Activated CD8-positive, alpha-beta memory T cell treated with anti-CD3 and anti-CD28 coated beads for 4 hours (primary cell): ENCODE measurements at places on chromosomes 3 and 15.

DNA sequence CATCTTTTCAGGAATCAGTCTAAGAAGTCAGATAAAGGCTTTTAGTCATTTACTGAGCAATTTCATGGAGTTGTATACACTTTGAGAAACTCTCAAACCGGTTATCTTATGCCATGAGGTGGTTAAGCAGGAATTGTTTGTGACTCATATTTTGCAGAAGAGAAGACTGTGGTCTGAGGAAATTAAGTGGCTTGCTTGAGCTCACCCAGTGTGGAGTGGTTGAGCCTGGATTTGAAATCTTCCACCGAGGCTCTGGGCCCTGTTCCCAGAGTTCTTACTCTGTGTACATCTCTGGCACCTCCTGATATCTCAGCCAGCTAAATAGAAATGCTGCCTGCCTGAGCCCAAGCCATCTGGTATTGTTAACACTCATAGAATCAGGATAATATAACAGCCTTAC is 37.8 kb upstream of the BCL6 start:
- DNase-seq, result no peak

DNA sequence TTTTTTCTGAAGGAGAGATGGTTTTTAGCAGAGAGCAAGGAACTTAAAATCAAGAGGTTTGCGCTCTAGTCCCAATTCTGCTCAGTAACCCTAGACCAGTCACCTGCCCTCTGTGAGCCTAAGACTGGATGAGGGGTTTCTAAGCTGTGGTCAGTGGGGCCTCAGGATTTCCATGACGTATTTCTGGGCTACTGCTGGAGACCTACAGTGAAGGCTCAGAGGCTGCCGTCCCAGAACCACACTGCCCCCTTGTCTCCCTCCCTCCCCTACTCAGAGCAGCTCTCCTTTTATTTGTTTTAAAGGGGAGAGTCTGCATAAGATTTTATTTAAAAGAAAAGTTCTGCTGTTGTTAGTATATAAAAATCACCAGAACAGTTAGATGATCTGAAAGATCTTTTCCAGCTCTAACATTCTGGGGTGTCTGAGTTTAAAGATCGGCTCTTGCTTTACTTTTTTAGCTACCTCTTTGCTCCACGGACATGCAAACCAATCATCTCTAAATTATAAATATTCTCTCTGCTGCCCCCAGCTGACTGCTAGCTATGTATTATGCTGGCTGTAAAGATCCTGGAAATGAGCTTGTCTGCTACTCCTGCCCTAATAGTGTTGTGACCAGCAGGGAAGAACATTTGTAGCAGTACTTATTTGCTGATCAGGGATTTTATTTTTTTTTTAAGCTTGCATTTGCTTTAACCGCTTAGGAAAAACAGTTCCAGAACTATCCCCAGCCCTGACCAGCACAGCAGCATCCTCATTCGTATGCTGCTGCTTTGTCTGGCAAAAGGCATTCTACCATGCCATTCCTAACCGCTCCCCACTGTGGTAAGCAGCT is 28.6 kb upstream of the NDUFB4 start:
- no peak for DNase-seq

DNA sequence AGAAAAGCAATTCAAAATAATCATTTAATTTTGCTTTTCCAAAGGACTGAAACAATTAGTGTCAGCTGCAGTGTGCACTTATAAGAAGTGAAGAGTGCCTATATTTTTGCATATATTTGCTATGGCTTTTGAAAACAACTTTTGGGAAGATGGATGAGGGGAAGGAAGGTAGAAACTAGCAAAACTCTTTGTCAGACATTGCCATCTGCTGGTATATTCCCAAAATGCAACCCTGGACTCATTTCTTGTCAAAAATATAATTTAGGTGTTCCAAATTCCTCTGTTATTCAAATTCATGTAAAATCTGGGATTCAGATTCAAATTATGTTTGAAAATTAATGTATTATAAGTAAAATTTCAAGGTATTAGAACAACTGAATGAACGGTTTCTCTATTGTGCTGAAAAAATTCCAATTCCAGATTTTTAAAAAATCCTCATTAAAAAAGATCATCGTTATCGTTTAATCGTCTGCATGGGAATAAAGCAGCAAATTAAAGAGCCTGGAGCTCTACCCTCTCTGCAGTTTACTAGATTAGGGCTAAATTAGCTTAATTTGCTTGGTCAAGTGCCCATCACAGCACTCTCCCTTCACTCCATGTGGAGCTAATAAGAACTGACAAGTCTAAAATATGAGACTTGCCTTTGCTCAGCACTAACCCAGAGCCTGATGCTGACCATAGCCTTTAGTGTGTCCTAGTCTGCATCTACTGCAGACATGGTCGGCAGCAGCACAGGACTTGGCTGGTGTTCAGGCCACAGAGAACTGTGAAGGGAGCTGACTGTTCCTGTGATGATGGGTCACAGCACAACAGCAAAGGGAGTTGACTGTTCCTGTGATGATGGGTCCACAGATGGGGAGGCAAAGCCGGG is 67.9 kb upstream of the MITF start:
- DNase-seq, result no peak

GRCh38 chr15:26974120-26974780 is 3.3 kb downstream of the GABRG3 start:
- DNase-seq, result no peak

GRCh38 chr3:113557374-113557773 is 25.0 kb downstream of the SIDT1 start:
- no peak for DNase-seq

DNA sequence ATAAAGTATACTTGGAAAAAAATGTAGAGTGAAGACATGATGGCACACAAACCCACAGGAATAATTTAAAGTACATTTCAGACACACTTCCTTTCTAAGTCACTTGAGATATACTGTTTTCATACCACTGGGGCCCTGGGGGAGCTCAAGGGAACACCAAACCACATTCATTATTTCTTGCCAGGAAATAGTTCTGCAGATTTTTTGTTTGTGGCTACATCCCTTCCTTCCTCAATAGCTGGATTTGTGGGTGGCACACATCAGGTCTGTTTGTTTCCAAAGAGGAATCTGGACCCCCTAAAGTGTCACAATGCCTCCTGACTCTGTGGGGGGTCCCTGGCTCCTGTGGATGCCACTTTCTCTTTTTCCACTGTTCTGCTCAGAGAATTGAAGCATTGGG is 153.5 kb upstream of the COL8A1 start:
- DNase-seq, result no peak

GRCh38 chr15:66825139-66825538 is 123.1 kb downstream of the SMAD6 start:
- no peak for DNase-seq

DNA sequence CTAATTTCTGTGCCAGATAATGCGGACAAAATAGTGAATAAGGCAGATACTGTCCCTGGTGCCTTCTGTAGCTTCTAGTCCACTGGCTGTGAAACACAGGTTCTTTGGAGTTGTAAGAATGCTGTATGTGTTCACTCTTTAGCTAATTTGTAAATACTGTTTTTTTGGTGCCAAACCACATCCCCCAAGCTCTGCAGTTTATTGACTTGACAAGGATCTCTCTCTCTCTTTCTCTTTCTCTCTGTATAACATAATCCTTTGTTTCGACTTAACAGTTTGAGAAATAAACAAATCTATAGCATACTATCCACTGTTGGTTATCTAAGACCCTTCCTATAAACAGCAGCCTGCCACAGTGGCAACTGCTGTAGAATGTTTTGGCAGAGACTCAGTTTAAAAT is 7.6 kb downstream of the SMAD3 start:
- no peak for DNase-seq

DNA sequence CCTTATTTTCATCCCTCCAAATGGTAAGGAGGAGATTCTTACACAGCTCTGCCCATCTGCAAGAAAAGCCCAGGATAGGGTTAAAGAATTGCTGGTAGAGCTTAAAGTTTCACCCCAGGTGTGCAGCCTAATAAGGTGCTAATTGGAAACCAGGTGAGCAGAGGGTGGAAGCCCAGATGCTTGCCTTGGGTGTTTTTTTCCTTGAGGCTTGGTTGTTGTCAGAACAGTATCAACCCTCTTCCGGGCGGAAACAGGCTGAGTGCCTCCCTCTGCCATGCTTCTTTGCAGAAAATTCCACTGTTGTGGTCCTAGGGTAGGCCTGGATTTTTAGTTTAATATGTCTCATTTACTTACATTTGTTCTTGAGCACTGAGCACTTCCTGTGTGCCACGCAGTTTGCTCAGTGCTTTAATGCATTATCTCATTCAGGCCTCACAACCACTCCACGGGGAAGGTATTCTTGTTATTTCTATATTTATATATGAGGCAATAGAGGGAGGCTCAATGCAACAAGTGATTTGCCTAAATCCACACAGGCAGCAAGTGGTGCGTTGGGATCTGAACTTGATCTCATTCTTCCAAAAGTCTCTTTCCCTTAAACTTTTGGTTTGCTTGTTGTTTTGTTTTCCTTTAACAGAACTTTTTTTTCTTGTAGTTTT is 115.0 kb upstream of the LRIG1 start:
- no peak for DNase-seq
